ENCODE measurements at places on chromosomes 2 and 18.

- DNase-seq = no peak
Measured at GRCh38 chr2:135304694-135305093, 226.3 kb downstream of the ZRANB3 start.

DNA sequence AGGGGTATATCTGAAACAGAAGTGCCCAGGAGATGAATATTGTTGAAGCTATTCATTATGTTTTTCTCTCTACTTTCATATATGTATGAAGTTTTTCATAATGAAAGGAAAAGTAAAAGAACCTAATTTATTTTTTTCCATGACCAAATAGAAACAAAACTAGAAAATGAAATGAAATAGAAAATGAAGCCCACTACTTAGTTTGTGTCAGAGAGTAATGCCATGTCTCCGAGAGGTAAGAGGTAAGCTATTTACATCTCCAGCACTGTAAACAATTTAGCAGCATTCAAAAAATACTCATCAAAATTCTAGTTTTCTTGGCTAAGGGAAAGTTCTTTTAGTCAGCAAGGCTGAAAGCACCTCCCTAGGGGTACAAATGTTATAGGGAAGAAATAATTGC, 238.6 kb downstream of the PTH2R start:
- DNase-seq = no peak

GRCh38 chr2:68789603-68790002, 55.0 kb downstream of the ARHGAP25 start:
- no peak for DNase-seq

DNA sequence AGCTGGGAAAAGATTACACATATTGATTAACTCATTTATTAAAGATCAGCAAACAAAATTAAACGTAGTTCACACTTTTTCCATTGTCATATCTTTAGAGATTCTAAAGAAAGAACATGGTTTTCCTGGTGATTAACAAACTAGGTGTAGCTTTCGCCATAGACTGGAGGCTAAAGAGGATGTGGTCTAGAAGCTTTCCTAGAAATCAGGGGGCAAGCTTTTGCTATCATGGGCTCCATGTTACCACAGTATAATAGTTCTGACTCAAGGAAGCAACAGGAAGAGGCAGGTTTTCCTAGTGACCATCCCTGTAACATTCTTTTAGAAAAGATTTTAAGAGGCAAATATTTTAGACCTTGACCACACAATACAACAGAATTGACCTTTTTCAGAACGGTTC, 232.7 kb downstream of the METTL4 start:
- DNase-seq = no peak

DNA sequence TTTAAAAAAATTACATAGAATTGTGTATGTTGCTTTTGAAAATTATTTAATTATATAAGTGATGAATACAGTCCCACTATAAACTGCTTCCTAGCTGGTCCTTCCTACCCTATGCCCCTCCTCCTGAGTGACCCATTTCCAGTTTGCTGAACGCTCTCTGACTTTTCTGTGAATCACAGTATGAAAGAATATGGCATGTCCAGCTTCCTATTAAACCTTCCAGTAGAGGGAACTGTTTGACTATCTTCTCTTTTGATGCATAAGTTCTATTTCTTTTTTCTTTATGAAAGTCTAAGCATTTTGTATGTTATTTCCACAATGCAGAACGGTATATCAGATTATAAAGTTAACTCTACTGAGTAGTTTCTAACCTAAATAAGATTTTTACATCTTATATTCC, 41.3 kb downstream of the PSMG2 start:
- peak; percentile 47 for DNase-seq
